ENCODE measurements at places on chromosomes 16 and 17.

DNA sequence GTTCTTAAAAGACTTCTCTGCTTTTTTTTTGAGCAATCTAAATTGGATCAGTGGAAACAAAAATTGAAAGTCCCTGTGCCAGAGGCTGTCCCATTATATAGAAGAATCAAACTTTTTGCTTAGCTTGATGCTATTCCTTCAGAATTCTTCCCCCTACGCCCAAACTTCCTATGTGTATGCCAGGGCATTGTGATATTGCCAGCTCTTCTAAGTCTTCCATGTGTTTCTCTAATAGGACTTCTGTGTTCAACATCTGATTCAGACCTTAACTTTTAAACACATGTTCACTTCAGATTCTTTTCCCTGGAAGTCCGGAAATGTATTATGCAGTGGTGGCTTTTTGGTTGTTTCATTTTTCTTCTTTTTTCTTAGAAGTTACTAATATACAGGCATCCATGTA lies 18.7 kb downstream of the PTRH2 start:
- no peak for DNase-seq

GRCh38 chr17:34639706-34640425 lies 60.5 kb downstream of the TMEM132E start:
- no peak for DNase-seq

- no peak for DNase-seq
Measured at GRCh38 chr17:11589716-11590115, 8.6 kb upstream of the DNAH9 start.

- DNase-seq = no peak
Measured at GRCh38 chr16:69747115-69747514, 7.6 kb downstream of the NOB1 start.

GRCh38 chr16:11429123-11429522 lies 83.9 kb downstream of the RMI2 start:
- DNase-seq = no peak

DNA sequence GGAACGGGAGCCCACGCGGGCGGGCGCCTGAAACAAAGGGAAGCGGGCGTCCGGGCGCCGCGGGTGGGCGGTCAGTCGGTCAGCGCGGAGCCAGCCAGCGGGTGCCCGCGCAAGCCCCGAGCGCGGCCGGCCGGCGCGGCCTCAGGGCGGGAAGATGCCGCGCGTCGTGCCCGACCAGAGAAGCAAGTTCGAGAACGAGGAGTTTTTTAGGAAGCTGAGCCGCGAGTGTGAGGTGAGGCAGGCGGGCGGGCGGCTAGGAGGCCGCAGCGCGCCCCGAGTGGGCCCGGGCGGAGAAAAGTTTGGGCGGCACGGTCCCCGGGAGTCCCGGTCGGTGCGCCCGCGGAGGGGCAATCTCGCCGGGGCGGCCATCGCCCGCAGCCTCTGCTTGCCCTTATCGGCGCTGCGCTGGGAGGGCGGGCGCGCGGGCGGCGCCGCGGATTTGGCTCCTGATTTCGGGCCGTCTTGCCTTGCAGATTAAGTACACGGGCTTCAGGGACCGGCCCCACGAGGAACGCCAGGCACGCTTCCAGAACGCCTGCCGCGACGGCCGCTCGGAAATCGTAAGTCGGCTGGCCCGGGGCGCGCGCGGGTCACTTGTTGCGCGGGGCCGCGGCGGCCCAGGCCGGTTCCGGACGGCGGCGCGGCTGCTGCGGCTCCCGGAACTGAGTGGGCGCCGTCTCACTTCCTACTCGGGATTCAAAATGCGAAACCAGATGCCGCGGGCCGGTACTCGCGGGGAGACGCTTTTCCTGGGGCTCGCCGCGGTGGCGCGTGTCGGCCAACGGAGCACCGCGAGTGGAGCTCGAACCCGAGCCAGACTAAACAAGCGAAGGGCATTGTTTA lies 526 bp downstream of the CBFB start:
- DNase-seq = peak; percentile 40

- DNase-seq = no peak
Measured at GRCh38 chr16:3479654-3480216, 15.6 kb downstream of the C16orf90 start.

DNA sequence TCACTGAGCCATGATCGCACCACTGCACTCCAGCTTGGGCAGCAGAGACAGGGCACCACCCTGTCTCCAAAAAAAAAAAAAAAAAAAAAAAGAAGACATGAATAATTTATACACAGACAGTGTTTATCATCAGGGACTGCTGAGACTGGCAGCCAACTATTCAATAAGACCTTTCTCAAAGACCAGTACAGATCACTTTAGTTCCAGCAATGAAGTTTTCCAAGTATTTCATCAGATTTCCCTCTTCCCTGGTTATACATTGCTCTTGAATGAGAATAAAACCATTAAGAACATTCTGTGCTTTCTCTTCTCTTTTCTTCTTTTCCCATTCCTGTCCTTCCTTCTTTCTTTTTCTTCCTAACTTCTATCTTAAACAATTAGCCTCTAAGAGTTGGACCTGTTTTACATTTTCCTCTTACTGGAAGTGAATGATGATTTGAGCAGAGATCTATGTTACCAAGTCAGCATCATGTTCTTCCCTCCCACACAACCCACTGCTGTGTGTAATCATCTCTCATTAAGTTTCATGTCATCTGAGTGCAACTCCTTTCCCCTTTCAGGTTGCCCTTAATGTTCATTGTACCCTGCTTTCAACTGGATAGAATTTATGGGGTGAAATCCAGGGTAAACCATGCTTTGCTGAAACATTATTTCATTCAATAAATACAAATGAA lies 35.9 kb upstream of the SMIM36 start:
- no peak for DNase-seq

GRCh38 chr17:19763416-19763815 lies 15.3 kb upstream of the ALDH3A1 start:
- DNase-seq = no peak

DNA sequence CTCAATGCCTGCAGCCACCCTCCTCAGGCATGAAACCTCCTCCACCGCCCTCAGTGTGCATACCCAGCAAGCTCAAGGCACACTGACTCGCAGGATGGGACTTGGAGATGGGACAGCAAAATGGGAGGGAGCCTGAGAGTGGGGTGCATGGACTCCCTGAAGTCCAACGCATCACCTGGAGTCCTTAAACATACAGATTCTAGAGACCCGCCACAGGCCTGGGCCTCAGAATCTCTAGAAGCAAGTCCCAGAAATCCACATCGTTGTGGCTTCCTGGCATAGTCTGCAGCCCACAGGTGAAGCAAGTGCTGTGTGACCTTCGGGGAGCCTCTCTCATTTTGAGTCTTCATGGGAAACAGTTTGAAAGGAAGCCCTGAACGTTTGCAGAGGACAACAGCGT lies 3.6 kb upstream of the TBX21 start:
- DNase-seq = no peak

GRCh38 chr17:77003699-77004098 lies 135.5 kb downstream of the MGAT5B start:
- no peak for DNase-seq

- DNase-seq = no peak
Measured at GRCh38 chr16:12398029-12398682, 405.5 kb downstream of the CPPED1 start.

- no peak for DNase-seq
Measured at GRCh38 chr16:57563761-57564160, 21.3 kb downstream of the ADGRG5 start.

DNA sequence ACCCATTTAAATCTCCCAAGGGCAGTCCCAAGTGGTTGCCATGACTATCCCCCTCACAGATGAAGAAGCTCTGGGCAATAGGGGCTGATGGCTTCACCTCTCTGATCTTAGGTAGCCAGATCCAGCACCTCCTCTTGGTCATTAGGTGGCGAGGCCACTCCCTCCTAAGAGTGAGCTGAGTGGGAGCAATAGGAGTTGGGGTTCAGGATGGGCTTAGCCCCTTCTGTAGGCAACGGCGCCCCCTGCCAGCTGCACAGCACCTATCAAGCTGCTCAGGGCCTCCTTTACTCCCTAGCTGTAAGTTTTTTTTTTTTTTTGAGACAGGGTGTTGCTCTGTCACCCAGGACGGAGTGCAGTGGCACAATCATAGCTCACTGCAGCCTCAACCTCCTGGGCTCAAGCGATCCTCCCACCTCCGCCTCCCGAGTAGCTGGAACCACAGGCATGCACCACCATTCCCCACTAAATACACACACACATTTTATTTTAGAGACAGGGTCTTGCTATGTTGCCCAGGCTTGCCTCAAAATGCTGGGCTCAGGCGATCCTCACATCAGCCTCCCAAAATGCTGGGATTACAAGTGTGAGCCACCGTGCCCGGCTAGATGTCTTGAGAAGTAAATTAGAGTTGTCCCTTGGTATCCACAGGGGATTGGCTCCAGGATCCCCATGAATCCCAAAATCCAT lies 3.5 kb upstream of the RRAD start:
- no peak for DNase-seq

GRCh38 chr16:15807603-15808009 lies 49.2 kb downstream of the MYH11 start:
- DNase-seq = no peak

DNA sequence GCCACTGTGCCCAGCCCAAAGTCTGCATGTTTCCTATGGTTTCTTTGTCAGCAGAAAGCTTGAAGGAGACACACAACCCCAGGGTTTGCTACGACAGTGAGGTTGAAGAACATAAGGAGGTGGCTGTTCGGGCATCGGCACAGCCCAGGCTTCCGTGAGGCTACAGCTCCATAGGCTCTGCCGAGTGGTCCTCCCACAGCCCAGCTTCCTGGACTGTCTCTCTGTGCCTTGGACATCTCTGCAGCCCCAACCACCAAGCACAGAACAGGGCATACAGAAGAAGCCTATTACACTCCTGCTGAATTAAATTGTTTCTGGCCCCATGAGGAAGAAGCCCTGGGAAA lies 3.2 kb upstream of the HAP1 start:
- DNase-seq = no peak

- no peak for DNase-seq
Measured at GRCh38 chr17:45172232-45172540, 10.5 kb downstream of the HEXIM2 start.

DNA sequence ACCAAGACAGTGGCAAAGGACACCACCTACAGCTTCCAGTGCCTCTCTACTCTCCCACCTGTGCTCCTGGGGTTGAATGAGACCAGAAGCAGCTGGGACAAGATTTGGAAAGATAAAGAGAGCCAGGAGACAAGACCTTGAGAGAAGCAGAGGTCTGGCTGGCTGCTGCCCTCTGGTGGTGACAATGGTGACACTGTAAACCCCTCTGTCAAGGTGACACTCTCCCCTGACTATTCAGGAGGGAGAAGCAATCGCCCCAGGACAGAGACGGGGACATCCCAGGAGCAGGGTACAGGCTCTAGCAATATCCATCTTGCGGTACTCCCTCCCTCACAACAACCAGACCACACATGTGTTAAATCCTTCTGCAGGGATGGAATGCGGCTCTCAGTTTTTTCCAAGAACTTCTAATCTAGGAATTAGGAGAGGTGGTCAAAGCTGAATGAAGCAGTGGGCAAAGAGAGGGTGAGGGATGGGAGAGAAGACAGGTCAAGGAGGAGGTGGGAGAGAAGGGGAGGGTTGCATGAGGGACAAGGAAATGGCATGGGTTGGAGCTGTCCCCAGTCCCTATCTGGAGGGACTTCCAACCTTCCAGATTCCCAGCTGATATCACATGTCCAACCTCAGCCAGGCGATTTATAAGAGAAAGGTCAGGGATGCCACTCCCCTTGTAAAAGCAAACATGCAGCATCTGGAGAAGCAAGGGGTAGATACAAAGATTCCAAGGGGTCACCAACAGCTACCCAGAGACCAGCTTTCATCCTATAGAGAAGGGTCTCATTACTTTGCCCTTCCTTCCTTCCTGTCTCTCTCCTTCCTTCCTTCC lies 2.9 kb downstream of the PHOSPHO1 start:
- DNase-seq = peak; percentile 71

DNA sequence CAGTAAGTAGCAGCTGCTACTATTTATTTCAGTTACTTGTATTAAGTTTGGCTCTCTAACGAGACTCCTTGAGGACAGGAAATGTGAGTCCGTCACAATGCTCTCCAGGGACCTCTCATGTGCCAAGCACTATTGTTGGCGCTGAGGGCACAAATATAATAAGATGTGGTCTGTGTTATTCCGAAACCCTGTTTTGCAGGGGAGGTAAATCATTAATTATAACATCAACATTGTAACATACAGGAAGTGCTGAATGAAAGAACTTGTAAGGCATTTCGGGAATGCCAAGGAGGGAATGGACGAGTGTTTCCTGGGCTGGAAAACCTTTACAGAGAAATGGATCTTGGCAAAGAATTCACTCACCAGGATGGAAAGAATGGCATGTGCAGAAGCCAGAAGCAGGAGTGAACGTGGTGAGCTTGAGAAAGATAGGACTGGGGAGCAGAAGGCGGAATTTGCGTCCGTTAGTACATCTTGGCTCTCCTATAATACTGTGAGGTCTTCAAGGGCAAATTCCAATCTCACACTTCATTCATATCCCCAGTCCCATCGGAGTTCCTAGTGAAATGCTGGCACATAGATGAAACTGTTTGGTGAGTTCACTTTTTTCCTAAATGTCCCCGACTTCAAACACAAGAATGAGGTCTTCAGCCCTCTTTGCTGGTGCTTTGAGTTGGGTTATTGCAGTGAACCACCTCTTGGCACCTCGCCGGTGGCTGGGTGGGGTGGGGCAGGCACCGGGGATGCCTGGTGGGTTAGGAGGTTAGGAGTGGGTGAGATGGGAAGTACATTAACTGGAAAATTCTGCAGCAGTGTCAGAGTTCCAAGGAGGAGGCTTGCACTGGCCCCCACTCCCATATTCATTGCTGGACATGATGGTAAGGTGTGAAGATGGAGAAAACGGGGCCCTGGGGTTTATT lies 11.5 kb downstream of the TAC4 start:
- DNase-seq = no peak

Data from stimulated activated CD4-positive, alpha-beta T cell treated with anti-CD3 and anti-CD28 coated beads, Interleukin-2, amount 100 ng/mL, for 4 hours (primary cell).